ENCODE measurements at places on chromosomes 3 and 15. TPM values are rescaled to one million over a fixed set of nuclear protein-coding genes. Genes with fewer than 3 reads are reported as not detected.

- peak overlapping the region; percentile 59 for H3K27ac ChIP-seq
- H3K4me1 ChIP-seq: no peaks in the 10 kb centered on the region
- DNase-seq: no peak
- no peaks in the 10 kb centered on the region for H3K27me3 ChIP-seq
Observed at GRCh38 chr3:47761046-47761445, 20.6 kb downstream of the SMARCC1 start.

- DNase-seq: no peak
- H3K4me1 ChIP-seq: no peaks in the 10 kb centered on the region
- H3K27ac ChIP-seq: no peak overlapping the region
- H3K36me3 ChIP-seq: no peaks in the 10 kb centered on the region
- no peaks in the 10 kb centered on the region for H3K27me3 ChIP-seq
Observed at GRCh38 chr3:188701485-188701969, 470.2 kb upstream of the TPRG1 start.

GRCh38 chr3:61061092-61061723 lies 190.0 kb downstream of the FHIT start:
- H3K27me3 ChIP-seq: no peaks in the 10 kb centered on the region
- no peaks in the 10 kb centered on the region for H3K36me3 ChIP-seq
- no peak overlapping the region for H3K27ac ChIP-seq
- DNase-seq: no peak

Gene ETV5
- total RNA-seq: 18.6 TPM

Gene MAGI1
- total RNA-seq: 63.6 TPM
